ENCODE measurements at places on chromosomes 6 and 20. TPM values are rescaled to one million over a fixed set of nuclear protein-coding genes. Genes with fewer than 3 reads are reported as not detected.

Gene PSORS1C1
- 0.48 TPM for total RNA-seq

- DNase-seq, result peak; percentile 78
- H3K36me3 ChIP-seq, result no peaks in the 10 kb centered on the region
- H3K27ac ChIP-seq, result no peak overlapping the region
- H3K4me3 ChIP-seq, result peak overlapping the region; percentile 94
- no peaks in the 10 kb centered on the region for H3K4me1 ChIP-seq
- H3K27me3 ChIP-seq, result no peaks in the 10 kb centered on the region
These were observed 11.9 kb downstream of the GPX5 start for GRCh38 chr6:28537509-28538140.

GRCh38 chr20:35490736-35491181 is 35.4 kb downstream of the CEP250 start:
- peaks cover 76% of the 10 kb centered on the region for H3K36me3 ChIP-seq
- H3K4me1 ChIP-seq, result no peaks in the 10 kb centered on the region
- H3K27me3 ChIP-seq, result no peaks in the 10 kb centered on the region
- H3K4me3 ChIP-seq, result no peak overlapping the region

Gene SLC16A10
- 9.3 TPM for total RNA-seq

Gene TMEM200A
- 6.4 TPM for total RNA-seq

Gene TGM3
- not detected for total RNA-seq

Gene TXLNB
- total RNA-seq, result not detected

DNA sequence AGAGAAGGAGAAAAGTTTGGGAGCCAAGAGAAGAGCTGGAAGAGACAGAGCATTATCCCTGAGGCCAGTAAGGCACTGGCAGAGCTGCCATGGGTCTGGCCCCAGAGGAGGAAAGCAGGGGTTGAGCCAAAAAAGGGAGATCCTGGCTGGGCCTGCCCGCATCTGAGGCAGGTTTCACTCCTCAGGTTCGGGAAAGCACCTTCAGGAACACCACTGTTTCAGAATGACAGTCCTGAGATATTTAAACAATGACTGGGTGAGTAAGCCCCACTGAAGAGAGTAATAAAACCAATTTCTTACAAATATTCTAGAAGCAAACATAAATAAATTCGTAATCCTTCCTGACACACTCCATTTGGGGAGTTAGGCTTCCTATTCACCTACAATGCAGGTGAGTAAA is 152.2 kb downstream of the BACH2 start:
- no peaks in the 10 kb centered on the region for H3K27me3 ChIP-seq
- H3K36me3 ChIP-seq, result no peaks in the 10 kb centered on the region
- no peak overlapping the region for H3K27ac ChIP-seq
- no peaks in the 10 kb centered on the region for H3K4me1 ChIP-seq
- no peak for DNase-seq
- H3K4me3 ChIP-seq, result no peak overlapping the region

GRCh38 chr6:19301980-19302379 is 535.2 kb upstream of the ID4 start:
- no peaks in the 10 kb centered on the region for H3K36me3 ChIP-seq
- peaks cover 3% of the 10 kb centered on the region for H3K4me1 ChIP-seq
- no peak for DNase-seq
- no peaks in the 10 kb centered on the region for H3K27me3 ChIP-seq

DNA sequence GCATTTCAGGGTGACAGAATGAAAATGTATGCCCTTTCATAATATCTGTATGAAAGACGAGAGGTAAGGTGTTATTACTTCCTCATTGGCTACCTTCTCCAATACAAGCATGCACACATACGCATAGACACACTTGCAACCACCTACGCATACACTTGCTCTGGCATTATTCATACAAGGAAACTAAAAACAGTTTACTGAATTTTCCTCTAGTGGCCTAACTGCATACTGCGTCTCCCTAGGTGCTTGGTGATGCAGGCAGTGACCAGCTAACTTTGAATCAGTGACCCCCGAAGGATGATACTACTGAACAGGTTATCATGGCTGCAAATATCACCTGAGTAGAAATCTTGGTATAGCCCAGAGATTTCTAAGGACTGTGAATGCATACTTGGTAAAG is 593.1 kb downstream of the PKHD1 start:
- no peaks in the 10 kb centered on the region for H3K4me1 ChIP-seq
- H3K27me3 ChIP-seq, result no peaks in the 10 kb centered on the region
- DNase-seq, result no peak
- H3K4me3 ChIP-seq, result no peak overlapping the region

Gene CGA
- total RNA-seq, result not detected

Gene ZSCAN23
- 4.1 TPM for total RNA-seq

GRCh38 chr6:140825731-140826130 is 1307.0 kb upstream of the GJE1 start:
- no peaks in the 10 kb centered on the region for H3K36me3 ChIP-seq
- H3K4me1 ChIP-seq, result no peaks in the 10 kb centered on the region
- DNase-seq, result no peak
- no peaks in the 10 kb centered on the region for H3K27me3 ChIP-seq
- H3K27ac ChIP-seq, result no peak overlapping the region

Gene RBBP9
- 12.0 TPM for total RNA-seq

Gene OPRM1
- not detected for total RNA-seq

DNA sequence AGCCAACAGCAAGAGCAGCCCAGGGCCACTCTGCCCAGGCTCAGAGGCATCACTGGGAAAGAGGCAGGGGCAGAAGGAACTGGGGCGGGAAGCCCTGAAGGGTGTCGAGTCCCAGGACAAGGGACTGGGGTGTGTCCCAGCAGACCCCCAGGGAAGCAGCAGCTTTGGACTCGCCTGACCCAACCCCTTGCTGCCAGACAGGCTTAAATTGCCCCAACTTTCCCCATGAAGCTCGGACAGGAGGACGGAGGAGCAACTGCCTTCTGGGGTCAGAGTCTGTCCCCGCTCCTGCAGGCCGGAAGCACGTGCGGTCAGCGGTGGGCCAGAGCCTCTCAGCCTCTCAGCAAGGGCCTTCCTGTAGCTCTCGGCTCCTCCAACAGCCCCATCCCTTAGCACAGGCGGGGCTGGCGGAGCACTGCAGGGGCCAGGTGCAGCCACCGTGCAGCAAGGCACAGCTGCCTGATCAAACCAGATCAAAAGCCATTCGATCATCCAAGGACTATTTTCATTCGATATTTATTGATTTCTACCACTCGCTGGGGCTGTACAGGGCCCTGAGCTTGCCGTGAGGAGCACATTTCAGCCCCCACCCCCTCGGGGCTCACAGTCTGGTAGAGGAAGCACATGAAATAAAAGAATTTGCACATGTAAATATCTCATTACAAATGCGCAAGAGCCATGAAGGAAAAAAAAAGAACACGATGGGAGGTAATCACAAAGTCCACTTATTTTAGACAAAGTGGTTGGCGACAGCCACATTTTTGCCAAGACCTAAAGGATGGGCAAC is 31.8 kb upstream of the STX16 start:
- peaks cover 32% of the 10 kb centered on the region for H3K36me3 ChIP-seq
- no peaks in the 10 kb centered on the region for H3K4me1 ChIP-seq
- DNase-seq, result peak; percentile 72
- no peak overlapping the region for H3K27ac ChIP-seq
- no peaks in the 10 kb centered on the region for H3K27me3 ChIP-seq
- H3K4me3 ChIP-seq, result no peak overlapping the region

Gene ABHD16A
- total RNA-seq, result 32.9 TPM

Data from H9 (cell line).